Pancreas (tissue), 10 donors: ENCODE measurements at places on chromosomes 7 and 10. TPM values are rescaled to one million over a fixed set of nuclear protein-coding genes. Genes with fewer than 3 reads are reported as not detected.

EBLN1 gene
- polyA plus RNA-seq, result not detected

COBL gene
- polyA plus RNA-seq, result 12.6 TPM

DNA sequence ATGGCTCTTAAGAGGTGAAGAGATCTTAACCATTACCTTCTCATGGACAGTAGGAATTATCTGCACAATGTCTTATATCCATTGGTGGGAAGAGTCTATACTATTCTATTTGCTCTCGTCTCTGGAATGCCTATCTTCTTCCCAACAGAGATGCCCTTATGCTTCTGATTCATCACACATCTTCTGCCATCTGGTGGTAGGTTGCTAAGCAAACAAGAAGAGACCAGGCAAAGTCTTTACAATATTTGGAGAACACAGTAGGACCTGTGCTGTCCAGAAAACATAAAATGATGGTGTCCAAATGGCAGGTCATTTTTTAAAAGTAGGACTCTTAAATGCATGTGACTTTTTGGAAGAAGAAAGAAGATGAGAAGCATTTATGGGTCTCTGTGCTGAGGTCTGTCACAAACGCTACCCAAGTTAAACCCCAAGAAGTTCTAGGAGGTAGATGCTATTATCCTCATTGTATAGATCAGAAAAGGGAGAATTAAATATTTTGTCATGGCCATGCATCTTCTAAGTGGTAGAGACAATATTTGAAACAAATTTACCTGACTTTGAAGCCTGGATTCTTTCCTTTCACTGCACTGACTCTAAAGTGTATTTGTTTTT lies 67.8 kb upstream of the NXPH1 start:
- no peak for DNase-seq

GRCh38 chr7:97422046-97422445 lies 304.5 kb downstream of the SDHAF3 start:
- no peak for DNase-seq

- no peak for DNase-seq
These were observed 824.5 kb downstream of the TYW1 start for GRCh38 chr7:67821116-67821515.

DNA sequence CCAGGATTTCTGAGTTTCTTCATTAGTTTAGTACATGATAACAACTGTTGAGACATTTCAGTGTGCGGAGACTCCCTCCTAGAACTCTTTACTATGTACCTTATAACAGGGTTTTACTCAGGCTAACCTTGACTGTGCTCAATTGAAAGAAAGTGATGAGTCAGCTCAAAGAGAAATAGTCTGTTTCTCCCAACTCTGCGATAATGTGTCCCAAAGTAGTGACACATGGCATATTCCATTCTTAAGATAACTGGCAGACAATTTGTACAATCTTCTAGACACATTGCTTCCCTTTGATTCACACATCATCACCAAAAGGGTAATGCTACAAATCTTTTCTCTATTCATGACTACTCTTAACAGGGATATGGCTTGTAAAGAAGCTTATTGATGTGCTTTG lies 645.2 kb downstream of the AUTS2 start:
- DNase-seq, result no peak

- DNase-seq, result no peak
These were observed 16.6 kb downstream of the ESYT2 start for GRCh38 chr7:158812684-158813083.

DNA sequence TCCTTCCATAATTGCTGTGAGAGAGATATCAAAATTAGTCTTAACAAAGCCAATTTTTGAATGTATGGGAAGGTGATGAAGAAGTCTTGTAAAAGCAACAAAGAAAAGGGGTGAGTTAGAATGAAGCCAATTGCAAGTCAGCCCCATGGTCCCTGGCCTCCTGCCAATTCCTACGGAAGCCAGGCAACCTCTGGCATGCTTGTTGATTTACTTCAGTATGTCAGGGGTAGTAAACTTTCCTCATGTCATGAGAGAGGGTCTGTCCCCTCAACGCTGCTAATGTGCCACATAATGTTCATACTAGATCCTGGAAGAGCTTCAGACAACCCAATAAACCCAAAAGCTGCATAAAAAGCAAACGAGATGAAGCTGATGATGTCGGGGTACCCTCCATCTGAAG lies 159.1 kb upstream of the YAE1 start:
- no peak for DNase-seq

DNA sequence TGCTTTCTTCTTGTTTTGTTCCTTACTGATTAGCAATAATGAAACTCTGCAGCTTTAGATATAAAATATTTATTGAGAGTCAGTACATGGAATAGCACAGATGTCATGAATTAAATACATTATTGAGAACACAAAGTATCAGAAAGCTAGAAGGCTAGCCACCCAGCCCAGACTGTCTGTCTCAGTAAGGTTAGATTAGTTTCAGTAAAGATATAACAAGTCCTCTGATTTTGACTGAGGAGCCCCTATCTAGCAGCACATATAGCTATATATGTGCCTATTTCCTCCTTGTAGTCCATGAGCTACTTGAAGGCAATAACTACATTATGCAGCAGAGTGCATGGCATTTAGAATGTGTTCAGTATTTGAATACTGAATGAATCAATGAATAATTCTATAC lies 81.3 kb downstream of the NRCAM start:
- DNase-seq, result no peak

DNA sequence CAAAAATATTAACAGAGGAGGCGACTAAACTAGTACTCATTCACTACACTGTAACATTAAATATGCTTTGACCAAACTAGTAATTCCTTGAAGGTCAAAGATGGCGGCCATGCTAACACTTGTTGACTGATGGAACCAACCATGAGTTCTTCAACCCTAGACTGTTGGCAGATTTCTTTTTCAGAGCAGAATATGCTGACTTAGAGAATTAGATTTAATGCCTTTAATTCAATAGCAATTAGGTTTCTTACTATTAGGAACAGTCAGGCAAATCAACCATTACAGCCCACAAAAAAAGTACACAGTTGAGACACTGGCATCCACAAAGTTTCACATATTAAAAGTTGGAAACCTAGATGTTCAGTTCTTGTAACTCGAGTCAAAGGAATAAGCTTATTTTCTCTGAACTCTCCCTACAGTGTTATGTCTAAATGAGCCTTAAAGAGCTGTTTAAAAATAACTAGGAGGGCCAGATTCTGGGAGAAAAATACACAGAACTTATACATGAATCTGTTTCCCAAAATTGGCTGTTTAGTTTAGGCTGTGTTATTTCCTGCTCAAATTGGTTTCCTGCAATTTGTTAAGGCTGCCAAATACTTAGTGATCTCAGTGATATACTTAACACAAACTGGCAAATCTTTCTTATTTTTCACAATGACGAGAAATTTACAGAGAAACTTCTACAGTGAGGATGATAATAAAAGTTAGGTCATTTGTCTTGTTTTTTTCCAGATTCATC lies 17.6 kb downstream of the CHCHD3 start:
- DNase-seq, result no peak

- DNase-seq, result no peak
These were observed 189.8 kb upstream of the SH2B2 start for GRCh38 chr7:102096706-102097427.
